ENCODE measurements at places on chromosomes 2 and 18.
A peak's percentile ranks its signal among the peaks of the same experiment; 100 is the strongest.

- no peak for DNase-seq
Observed at GRCh38 chr2:136381722-136382633, 264.0 kb upstream of the CXCR4 start.

DNA sequence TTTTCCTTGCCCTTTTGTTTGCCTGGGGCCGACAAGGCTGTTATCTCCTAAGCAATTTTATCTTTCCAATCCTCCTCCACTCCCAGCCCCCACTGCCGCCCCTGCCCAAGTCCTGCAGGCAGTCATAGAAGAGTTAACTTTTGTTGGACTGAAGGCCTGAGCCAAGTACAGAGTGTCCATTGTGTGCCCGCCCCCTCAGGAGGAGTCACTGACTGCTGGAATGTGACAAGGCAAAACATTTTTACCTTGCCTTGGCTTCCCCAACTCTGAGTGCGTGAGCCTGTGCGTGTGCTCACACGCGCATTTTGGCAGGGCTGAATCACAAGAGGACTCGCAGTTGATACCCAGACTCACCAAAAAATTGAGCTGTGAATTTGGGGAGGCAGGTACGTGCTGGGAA is 16.2 kb downstream of the SETBP1 start:
- DNase-seq, result peak; percentile 36

GRCh38 chr2:126874961-126875360 is 23.7 kb upstream of the TEX51 start:
- DNase-seq, result no peak

GRCh38 chr2:54628418-54628817 is 95.0 kb upstream of the EML6 start:
- no peak for DNase-seq

- peak; percentile 78 for DNase-seq
Observed at GRCh38 chr2:6773007-6773693, 92.6 kb downstream of the CMPK2 start.

DNA sequence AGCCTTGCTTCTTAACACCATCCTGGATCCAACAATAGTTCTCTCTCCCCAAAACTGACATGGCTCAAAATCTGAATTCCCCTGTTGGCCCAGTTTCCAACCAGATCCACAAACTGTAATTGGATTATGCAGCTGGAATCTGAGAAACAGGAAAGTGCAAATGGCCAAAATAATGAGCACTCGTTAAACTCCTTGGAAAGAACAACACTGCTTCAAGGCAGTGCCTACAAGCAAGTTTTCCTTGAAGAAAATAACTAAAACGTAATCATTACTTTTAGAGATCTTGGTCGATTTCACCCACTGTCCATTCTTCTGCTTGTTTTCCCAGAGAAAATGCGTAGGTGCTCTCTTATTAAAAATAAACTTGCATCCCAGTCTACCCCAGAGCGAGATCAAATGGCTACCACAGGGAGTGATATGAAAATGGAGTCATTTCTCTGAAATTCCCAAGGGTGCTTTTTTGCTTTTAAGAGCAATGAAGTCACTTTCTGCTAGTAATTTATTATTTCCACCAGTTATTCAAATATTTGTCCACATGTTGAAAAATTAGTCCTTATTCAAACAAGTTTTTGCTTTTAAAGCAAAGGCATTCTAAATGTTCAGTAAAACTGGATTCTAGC is 264.2 kb downstream of the C1D start:
- DNase-seq, result no peak

DNA sequence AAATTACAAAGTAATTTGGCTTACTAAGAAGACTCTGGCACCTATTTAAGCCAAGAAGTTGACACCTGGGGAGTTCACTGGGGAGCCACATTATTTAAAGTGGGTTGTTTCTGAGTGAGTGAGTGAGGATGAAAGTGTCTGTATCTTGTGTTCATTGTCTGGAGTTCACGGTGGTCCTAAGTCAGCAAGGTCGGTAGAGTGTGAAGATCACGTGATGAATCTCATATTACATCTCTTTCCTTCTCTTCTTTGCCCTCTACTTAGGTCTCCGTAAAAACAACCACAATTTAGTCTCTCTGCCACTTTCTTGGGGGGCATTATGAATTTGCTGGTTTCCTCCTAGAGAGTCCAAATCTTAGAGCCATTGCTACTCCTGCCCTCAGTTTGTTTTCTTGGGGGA is 67.8 kb downstream of the DIS3L2 start:
- no peak for DNase-seq

DNA sequence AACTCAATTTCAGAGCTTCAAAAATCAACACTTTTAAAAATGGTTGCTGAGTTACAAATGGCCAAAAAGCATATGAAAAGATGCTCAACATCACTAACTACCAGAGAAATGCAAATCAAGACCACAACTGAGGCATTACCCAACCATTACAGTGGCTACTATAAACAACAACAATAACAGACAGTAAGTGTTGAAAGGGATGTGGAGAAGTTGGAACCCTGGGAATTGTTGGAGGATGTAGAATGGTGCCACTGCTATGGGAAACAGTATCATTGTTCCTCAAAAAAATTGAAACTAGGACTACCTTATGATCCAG is 173.3 kb upstream of the SPRED2 start:
- no peak for DNase-seq

DNA sequence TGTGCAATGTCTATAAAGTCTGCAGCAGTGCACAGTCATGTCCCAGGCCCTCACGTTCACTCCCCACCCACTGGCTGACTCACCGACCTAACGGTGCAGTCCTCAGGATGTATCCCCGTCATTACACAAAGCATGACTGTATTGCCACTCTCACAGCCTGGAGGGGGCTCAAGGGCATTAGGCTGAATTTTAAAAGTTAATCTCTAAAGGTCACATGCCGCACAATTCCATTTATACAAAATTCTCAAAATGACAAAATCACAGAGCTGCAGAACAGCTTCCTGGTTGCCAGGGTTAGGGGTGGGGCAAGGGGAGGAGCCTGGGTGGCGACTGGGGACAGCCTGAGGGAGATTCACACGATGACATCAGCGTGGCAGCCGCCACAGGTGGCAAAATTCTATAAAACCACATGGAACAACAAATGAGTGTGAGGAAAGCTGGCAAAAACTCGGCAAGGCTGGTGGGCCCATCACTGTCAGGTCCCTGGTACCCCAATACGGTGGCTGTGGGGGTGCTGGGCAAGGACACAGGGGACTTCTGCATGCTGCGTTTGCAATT is 97.6 kb downstream of the NDUFA10 start:
- peak; percentile 91 for DNase-seq

- DNase-seq, result peak; percentile 38
Observed at GRCh38 chr18:11175266-11175979, 26.1 kb upstream of the PIEZO2 start.

DNA sequence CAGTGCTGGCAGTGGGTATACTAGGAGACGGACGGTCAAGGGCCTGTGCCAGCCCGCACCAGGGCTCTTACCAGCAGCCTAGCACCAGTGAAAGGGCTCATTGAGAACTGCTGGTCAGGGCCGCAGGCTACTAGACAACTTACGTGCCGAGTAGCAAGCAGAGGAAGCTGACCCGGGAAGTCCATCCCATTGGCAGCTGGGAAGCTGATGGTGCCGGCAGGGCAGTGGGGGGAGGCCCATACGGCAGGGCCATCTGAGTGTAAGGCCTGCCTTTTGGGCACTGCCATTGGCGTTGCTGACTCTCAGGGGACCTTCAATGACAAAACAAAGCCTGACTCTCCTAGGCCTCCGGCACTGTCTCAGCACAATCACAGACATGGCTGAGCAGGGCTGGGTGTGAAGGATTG is 20.6 kb downstream of the EFR3B start:
- no peak for DNase-seq

DNA sequence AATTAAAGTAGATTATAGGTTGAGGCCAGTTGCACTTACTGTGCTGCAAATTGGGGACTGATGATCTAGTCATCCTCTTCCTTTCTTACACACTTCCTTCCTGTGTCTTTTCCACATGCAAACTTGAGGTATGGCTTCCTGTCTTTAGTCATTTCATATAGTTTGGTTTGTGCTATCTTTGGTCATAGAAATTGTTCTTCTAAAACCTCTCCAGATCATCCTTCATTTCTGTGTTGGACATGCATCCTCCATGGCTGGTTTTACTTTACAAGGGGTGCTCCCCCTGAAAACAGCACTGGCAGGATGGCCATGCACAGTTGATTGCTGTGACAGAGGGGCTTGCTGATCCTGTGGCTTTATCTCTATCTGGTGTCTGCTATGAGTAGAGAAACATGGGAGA is 36.5 kb downstream of the MGAT5 start:
- no peak for DNase-seq

DNA sequence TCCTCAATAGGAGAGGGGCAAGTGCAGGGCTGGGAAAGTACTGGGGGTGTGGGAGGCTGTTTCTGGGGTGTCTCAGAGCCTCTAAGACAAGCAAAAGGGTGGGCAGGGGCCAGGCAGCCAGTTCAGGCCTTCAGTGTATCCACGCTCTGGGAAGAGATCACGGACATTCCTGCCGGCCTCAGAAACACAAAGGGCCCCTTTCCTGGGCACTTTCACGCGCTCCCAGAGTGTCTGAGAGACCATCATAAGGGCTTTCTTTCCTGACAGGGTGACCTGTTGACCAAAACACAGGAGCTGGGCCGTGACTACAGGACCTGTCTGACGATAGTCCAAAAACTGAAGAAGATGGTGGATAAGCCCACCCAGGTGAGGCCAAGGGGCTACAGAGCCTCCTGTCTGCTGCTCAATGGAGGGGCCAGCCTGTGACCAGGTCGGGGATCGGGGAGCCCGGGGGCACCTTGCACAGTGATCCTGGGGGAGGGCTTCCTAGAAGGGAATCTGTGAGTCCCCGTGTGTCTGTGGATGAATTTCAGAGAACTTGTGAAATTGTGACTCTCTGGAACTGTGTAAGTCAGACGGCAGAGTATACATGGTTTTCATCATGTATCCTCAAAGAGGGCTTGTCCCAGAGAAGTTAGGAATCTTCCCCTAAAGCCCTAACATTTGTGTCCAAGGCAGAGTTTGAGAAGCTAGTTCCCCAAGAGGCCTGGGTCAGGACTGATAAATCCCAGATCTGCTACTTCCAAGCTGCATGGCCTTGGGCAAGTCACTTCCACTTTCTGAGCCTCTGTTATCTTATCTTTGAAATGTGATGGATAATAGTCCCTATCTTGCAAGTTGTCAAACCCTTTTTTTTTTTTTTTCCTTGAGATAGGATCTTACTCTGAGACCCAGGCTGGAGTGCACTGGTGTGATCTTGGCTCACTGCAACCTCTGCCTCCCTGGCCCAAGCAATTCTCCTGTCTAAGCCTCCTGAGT is 1.8 kb downstream of the GNLY start:
- DNase-seq, result no peak

GRCh38 chr2:120945832-120946499 is 210.3 kb downstream of the GLI2 start:
- no peak for DNase-seq

- no peak for DNase-seq
Observed at GRCh38 chr18:56488739-56489138, 149.7 kb downstream of the TXNL1 start.

DNA sequence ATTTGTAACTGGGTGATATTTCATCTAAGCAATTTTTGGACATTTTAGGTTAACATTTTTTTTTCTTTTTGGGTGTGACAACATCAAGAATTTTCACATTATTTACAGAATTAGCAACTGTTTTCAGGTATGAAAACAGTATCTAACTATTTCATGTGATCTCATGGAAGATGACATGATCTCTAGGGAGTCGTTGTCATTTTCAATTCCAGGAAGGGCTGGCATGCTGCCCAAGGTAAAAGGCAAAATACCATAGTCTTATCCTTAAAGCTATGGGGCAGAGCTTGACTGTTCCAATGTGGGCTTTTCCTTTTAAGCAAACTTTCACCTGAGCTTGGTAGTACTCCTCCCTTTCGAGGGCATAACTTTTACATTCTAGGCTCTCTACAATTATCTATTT is 443.7 kb downstream of the DSEL start:
- no peak for DNase-seq

DNA sequence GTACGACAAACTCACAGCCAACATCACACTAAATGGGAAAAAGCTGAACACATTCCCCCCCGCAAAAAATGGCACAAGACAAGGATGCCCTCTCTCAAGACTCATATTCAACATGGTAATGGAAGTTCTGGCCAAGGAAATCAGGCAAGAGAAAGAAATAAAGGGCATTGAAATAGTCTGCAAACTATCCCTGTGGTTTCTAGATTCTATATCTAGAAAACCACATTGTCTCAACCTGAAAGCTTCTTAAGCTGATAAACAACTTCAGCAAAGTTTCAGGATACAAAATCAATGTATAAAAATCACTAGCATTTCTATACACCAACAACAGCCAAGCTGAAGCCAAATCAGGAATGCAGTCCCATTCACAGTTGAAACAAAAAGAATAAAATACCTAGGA is 294.6 kb upstream of the CYP26B1 start:
- no peak for DNase-seq

GRCh38 chr2:118993392-118993752 is 51.4 kb downstream of the MARCO start:
- no peak for DNase-seq

GRCh38 chr2:48439102-48439501 is 90.9 kb upstream of the STON1 start:
- no peak for DNase-seq

DNA sequence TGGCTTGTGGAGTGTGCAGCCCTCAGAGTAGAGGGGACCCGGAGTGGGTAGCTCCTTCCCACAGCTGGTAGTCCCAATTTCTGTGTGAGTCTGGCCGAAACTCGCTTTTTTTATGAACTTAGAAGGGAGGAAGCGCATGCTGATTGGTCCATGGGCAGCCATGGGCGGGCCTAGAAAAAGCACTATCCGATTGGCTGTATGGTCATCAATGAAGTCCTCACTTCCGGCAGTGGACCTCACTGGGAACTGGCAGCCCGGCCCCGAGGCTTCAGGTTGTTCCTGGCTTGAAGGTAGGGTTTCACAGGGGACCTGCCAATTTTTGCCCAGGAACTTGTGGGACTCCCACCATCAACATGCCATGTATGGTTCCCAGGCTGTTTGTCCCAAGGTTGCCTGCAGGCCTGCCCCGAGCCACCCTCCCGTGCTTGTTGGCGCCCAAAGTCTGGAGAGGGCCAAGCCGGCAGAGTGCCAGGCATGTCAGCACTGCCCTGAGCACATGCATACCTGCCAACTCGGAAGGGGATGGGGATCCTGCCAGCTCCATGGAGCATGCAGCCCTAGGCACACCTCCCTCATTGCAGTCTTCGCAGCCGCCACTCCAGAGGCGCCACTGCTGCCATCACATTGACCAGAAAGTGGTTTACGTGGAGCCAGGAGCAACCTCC is 98.5 kb downstream of the ATP9B start:
- no peak for DNase-seq

GRCh38 chr2:232053777-232054176 is 92.3 kb downstream of the DIS3L2 start:
- DNase-seq, result no peak

GRCh38 chr2:201806442-201807170 is at the start of gene CDK15:
Gene CDK15 (plus strand): TSS chr2:201806537. CDS start chr2:201806665, 128 bp downstream.
- DNase-seq, result peak; percentile 37

- DNase-seq, result no peak
Observed at GRCh38 chr2:228999326-228999725, 271.8 kb downstream of the PID1 start.

- no peak for DNase-seq
Observed at GRCh38 chr18:79975043-79975442, 10.6 kb downstream of the HSBP1L1 start.

DNA sequence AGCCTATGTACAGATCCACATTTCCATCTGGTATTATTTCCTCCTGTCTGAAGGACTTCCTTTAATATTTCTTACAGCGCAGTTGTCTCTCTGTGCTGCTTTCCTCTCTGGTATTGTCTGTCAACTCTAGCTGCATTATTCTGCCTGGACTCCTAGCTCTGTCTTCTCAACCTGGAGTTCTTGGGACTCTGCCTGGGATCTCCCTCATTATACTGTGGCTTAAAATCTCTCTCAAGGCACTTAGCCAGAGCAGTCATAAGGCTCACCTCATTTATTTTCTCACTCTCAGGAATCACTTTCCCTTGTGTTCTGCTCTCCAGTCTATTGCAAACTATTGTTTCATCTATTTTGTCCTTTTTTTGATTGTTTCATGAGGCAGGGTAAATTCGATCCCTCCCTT is 850.4 kb downstream of the ERBB4 start:
- no peak for DNase-seq

All from urothelium cell line (cell line).